ENCODE measurements at places on chromosomes 16 and 17. TPM values are rescaled to one million over a fixed set of nuclear protein-coding genes. Genes with fewer than 3 reads are reported as not detected.

DNA sequence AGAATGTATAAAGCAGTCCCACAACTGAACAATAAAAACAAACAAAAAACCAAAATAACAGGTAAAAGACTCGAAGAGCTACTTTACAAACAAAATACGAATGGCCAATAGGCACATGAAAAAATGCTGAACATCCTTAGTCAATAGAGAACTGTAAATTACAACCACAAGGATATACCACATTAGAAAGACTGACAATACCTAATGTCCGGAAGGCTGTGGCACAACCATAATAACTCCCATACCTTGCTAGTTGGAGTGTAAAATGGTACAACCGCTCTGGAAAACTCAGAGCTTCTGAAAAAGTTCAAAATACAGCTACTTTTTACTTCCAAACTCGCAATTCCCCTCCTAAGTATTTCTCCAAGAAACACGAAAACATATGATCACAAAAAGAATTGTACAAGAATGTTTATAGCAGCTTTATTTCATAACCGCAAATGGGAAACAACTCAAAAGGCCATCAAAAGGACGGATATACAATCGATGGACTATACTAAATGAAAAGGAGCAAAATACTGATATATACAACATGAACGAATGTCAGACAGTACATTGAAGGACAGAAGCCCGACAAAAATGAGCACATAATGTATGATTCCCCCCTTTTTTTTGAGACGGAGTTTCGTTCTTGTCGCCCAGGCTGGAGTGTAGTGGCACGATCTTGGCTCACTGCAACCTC, 2.3 kb downstream of the TP53 start:
- DNase-seq = no peak

- DNase-seq = no peak
These were observed 1.7 kb upstream of the MNT start for GRCh38 chr17:2402544-2402943.

- no peak for DNase-seq
These were observed 6.6 kb upstream of the HEXIM2 start for GRCh38 chr17:45155029-45155428.

DNA sequence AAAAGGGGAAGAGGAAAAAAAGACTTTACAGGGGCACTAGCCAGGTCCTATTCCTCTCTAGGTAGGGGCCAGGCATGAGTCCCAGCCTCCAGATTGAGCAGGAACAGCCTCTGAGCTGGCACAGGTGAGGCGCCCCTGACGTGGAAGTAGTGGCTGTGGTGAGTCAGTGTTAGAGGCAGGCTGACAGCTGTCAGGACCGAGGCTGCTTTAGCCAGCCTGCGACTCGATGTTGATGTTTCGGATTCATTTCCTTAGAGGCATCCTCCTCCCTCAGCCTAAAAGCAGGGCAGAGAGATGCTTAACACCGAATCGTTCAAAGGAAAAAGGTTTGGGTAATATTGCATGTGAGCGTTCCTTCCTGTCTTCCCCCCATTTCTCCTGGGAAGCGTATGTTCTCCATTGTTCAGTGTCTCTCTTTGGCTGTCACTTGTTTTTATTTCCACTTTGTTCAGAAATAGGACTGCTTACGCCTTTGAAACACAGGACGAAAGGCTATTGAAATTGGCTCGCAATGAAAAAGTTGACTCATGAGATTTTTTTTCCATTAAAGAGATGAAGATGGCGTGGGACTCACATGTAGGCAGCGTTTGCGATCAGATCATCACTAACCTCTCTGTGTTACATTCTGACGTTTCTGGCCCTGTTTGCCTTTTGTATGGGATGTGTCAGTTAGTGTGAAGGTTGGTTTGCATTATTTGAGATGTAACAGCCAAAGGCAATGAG, 1.3 kb downstream of the KIAA0513 start:
- DNase-seq = peak; percentile 37

DNA sequence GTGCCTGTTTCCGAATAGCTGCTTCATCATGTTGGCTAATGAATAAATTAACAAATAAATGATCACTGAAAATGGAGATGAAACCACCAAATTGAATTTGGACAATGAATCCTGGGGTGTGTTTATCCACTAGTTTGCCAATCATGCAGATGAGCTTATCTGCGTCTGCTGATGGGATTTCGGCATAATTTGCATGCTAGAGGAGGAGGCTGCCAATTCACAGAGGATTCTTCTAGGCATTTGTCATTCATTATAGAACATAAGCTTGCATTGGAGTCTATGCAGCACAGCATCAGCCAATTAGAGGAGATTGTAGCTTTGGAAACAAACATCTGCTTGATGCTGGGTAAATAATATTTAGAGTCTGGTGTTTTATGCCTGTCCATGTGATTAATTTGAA, 123.1 kb downstream of the NPIPB5 start:
- DNase-seq = no peak

GRCh38 chr17:35934760-35935159, 4.2 kb upstream of the RDM1 start:
- DNase-seq = no peak

- no peak for DNase-seq
These were observed 20.6 kb downstream of the ACSM1 start for GRCh38 chr16:20676837-20677236.

GRCh38 chr16:89720551-89720812, 216 bp downstream of the VPS9D1 start:
- no peak for DNase-seq

- DNase-seq = peak; percentile 57
These were observed 21.4 kb downstream of the BAHCC1 start for GRCh38 chr17:81416612-81417011.

DNA sequence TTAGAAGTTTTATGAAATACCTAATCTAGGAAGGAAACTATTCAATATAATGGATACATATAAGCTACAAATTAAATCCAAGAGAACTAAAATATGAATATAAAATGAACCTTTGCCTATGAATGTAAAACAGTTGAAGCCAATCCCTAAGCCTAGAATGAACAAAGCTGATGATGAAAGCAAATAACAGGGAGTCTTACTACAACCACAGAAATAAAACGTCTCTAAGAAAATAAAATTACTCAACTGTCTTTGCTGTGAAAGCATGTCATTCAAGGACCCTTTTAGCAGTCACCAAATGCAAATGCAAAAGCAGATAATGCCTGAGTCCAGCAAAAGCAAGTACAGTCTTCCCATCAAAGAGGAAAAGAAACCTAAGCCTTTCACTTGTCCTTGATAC, 23.0 kb downstream of the FAM222B start:
- DNase-seq = no peak

DNA sequence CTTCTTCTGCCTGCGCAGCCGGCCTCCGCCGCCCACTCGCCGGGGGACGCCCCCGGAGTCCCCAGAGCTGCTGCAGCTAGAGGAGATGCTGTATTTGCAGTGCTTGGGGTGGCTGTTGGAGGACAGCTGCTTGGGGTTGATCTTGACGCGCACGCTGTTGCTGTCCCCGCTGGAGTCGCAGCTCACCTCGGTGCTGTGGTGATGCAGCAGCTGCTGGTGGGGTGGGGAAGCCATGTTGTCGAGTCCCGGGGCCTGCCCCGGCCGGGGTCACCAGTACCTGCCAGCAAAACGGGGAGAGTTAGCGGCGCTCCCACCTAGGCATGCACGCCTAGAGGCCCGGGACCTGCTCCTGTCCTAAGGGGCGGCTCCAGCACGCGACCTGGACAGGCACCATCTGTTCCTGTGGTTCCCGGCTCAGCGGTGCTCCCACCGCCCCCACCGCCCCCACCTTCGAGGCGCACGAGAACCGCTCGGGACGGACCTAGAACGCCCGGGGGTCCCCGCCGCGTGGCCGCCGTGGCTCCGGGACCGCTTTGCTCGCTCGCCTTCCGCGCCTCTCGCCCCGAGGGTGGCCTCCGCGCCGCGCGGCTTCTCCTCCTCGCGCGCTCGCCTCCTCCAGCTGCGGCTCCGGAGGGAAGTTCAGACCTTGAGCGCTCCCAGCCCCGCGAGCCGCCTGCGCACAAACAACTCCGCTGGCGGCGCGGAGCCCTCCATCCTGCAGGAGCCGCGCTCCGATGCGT, 863 bp downstream of the ADCY9 start:
- peak; percentile 75 for DNase-seq

GRCh38 chr16:67137605-67138004, 13.2 kb downstream of the B3GNT9 start:
- DNase-seq = no peak

DNA sequence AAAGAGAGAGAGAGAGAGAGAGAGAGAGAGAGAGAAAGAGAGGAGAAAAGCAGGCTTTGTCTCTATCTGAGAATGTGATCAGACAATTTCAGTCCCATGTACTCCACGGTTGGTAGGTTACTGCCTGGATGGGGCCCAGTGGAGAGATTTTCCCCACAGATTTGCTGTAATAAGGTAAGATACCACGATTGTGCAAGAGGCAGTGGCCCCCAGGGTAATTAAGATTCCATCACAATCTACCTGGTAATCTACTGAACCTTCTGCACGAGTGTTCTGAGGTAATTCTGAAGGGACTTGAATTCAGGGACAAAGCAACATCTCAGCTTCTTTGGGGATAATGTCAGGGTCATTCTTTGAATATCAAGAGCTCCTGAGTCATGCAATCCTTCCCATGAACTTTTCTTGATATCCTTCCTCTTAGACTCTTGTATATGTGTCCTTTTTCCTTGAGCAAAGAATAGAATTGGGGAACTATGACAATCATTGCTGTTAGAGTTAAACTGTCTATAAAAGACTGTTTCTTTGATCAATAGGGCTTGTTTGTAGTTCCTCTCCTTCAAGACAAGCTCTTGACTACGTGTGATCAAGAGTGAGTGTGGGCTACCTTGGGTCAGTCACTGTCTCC, 306.6 kb downstream of the MAF start:
- no peak for DNase-seq

The GNAO1 gene
- total RNA-seq = 3.9 TPM

The YBX2 gene
- total RNA-seq = 0.51 TPM

The NPIPB6 gene
- total RNA-seq = not detected

The LRRC37A gene
- total RNA-seq = 1.2 TPM

The GABARAPL2 gene
- 97.4 TPM for total RNA-seq

The MT4 gene
- not detected for total RNA-seq

The NPIPB2 gene
- total RNA-seq = 7.0 TPM

The C16orf89 gene
- 5.3 TPM for total RNA-seq

The TLCD2 gene
- total RNA-seq = 4.3 TPM

The CMTM4 gene
- 27.7 TPM for total RNA-seq

The TNFRSF13B gene
- not detected for total RNA-seq

The ABAT gene
- total RNA-seq = 18.9 TPM

Measured in tongue (tissue), 3 donors.